ENCODE measurements at places on chromosomes 11 and 22. TPM values are rescaled to one million over a fixed set of nuclear protein-coding genes. Genes with fewer than 3 reads are reported as not detected.

Gene SCN4B
- total RNA-seq = 5.5 TPM

Gene TEX54
- total RNA-seq = not detected

Gene RIMBP3B
- total RNA-seq = not detected

Gene CDHR5
- total RNA-seq = not detected

Gene APOL3
- 23.3 TPM for total RNA-seq

- no peak for DNase-seq
Measured at GRCh38 chr11:75090671-75091177, 6.0 kb downstream of the OR2AT4 start.

DNA sequence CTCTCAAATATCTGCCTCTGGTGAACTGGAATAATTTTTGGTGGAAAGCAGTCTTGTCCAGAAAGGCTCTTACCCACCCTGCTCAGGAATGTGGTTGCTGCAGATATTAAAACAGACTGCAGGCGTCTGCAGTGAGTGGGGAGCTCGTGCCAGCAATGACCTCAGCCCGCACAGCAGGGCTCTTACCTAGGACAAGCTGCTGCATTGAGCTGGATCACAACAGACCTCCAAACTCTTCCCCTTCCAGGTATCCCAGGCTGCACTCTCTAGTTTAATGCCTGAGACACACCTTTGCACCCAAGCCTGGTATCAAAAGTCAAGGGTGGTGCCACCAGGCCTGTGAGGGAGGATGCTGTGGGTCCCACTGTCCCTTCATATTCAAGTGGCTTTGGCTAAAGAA, 69.7 kb upstream of the CDON start:
- DNase-seq = peak; percentile 96

GRCh38 chr11:68844376-68844775, 2.7 kb upstream of the CPT1A start:
- no peak for DNase-seq

DNA sequence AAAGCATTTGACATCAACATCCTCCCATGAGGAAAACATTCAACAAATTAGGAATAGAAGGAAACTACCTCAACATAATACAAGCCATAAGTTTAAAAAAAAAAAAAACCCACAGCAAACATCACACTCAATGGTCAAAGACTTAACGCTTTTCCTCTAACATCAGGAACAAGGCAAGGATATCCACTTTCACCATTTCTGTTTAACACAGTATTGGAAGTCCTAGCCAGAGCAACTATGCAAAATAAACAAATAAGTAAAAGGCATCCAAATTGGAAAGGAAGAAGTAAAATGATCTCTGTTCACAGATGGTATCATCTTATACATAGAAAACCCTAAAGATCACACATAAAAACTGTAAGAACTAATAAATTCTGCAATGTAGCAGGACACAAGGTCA, 13.1 kb downstream of the FXYD6 start:
- DNase-seq = no peak

DNA sequence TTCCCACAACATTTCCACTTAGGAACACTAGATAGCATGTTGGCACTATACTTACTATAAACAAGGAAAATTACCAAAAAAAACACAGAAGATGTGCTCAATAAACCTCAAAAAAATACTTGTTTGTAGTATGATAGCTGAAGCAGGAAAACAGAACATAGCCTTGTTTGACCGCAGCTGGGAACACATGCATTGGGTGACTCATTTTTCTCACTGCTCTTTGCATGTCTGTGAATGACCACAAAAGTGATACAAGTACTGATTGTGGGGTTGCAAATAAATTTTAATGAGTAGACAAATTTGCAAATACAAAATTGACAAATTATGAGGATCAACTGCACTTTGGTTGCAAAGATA, 22.8 kb upstream of the GUCY1A2 start:
- no peak for DNase-seq

DNA sequence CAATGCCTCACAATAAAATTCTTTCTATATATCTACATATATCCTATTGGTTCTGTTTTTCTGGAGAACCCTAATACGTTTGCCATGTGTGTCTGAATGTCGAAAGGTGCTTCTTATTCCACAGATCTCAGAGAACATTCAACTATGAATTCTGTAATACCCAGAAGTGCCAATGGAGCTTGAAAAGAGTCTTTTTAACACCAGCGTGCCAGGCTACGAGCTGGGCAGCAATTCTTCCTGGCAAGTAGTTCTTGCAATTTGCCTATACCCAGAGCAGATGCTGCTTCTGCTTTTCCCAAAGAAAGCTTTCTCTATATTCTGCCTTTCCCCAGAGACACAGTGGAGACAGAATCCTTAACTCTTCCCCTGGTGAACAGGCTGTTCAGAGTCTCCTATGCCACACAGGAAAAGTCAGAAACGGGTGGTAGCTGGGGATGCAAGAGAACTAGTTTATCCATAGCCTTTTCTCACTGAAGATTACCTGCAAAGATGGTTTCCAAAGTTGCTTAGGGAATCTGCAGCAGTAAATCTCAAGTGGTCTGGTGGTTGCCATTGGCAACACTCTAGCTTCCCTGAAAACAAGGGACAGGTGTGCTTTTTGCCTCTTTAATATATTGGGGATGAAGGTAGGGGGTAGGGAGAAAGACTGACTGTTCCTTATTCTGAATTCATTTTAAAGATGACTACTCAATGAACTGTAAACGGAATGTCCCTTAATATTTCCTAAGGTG, 16.8 kb upstream of the PAFAH1B2 start:
- DNase-seq = no peak

DNA sequence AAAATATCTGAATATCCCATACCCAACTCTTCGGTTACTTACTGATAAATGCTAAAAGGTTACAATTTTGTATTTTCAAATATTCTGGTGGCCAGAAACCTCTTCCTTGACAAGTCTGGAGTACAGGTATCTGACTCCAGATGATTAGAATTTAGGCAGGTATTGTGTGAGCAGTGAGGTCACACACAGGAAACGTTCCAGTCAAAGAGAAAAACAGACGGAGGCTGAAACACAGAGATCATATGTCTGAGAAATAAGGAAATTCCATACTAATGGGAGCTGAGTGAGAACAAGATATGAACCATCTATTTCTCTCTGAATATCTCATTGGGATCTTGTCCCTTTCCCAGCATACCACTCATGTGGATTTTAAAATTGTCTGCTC, 89.4 kb upstream of the IGLL5 start:
- DNase-seq = no peak

GRCh38 chr22:30208631-30209603, 37.6 kb downstream of the LIF start:
- DNase-seq = no peak

DNA sequence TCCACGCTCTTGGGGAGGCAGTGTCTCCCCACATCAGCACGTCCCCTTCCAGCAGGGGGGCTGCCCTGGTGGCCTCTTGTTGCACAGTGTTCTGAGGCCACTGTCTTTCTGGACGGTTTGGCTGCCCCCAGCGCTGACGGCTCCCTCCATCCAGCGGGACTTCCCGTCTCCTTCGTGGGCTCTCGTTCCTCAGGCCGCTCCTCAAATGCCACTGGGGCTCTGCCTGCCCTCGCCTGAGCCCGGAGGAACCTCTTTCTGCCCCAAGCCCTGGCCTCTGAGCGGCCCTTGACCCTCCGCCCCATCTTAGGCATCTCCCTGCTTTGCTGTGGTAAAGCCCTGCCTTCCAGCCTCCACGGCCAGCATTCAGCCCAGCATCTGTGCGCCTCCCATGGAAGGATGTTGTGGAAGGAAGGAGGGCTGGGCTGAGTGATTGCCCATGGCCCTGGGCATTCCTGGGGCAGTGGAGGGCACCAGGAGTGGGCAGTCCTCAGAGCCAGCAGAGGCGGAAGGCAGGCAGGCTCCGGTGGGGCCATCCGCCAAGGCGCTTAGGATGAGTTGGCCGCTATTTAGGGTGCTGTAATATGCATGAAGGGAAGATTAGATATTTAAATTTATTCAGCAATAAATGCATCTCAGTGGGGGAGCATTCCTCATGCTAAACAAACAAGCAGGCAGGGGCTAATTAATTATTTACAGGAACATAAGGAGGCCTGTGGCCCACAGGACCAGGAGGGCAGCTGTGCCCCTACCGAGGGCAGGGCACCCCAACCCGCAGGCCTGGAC, 17.8 kb downstream of the OTUB1 start:
- DNase-seq = no peak

Measured in thyroid gland (tissue), 4 donors.